Renal cortex interstitium (tissue), 15 donors: ENCODE measurements at places on chromosomes 1 and 21. TPM values are rescaled to one million over a fixed set of nuclear protein-coding genes. Genes with fewer than 3 reads are reported as not detected.
A peak's percentile ranks its signal among the peaks of the same experiment; 100 is the strongest.

The PACC1 gene
- polyA plus RNA-seq = 14.8 TPM

DNA sequence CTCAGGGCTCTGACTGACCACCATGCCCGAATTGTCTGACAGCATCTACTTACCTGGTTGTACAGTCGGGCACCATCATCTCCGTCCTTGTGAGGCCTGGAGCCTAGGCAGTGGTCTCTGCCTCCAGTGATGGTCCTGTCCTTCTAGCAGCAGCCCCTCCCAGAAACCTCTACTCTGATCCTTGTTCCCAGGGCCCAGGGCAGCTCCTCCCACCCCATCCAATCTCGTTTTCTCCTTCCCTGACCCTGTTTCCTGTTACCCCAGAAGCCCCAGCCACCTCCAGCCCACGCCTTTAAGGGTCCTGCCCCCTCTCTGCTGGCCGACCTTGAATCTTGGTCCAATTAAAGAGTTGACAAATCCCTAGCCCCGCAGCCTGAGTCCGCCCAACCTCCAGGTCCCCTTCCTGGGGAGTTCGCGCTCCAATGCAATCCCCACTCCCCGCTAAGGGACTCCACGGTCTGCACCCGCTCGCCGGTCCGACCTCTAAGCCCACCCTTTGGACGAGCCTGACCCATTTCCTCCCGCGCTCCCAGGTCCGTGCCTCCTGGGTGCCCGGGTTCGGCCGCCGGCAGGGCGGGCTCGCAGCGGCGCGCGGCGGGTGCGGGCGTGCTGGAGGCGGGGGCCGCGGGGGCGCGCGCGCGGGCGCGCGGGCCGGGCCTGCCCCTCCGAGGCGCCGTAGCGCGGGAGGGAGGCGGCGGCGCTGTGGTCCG lies at the start of gene B4GALT2:
Gene B4GALT2 (plus strand): TSS at position 660 of the 710 bp plus-strand sequence. CDS start 1,951 bp downstream, outside the sequence.
- no peak for DNase-seq

DNA sequence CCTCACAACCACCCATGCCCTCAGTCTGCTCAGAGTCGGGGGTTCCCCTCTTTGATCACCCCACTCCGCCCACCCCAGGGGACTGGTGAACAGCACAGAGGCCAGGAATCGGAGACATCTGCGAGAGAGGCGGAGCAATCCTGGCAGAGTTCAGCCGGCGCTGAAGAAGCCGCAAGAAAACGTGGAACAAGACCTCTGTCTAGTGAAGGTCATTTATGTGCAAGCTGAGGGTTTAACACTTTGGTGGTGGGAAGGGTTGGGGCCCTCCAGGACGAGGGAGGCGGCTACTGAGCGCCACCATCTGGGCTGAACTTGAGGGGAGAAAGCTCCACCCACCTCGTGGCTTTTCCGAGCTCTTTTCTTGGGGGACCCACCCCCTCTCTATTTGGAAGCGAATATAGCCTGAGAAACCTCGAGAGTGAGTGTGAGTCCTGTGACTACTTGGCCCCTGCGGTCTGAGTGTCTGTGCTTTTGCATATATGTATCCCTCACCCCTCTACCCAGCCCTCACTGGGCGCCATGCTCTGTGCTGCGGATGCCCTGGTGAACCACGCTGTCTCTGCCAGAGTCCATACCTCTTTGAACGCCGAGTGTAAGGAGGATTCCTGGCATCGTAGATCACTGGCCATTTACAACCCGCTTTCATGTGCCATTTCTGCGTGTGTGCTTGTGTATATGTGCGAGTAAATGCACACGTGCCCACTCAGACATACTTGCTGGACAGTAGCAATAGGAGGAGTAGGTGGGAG lies 1.2 kb upstream of the EPHA10 start:
- no peak for DNase-seq

GRCh38 chr21:23026878-23027277 lies 2028.7 kb downstream of the NCAM2 start:
- no peak for DNase-seq

- DNase-seq = no peak
These were observed 50.3 kb downstream of the ARID4B start for GRCh38 chr1:235277709-235278108.

DNA sequence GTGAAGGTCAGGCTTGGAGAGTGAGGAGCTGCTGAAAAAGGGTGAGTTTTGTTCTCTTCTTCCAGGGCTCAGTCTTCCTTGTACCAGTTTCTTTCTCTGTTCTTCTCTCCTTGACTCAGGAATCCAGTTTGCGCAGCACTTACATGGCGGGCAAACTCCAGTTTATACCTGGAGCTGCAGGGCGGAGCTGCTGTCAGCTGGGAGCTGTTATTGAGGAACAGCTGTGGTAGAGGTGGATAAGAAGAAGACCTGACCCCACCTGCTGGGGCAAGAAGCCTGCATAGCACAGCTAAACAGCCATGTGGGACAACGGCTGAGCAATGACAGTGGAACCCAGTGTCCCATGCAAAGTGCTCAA lies 46.2 kb downstream of the GALNT2 start:
- no peak for DNase-seq

DNA sequence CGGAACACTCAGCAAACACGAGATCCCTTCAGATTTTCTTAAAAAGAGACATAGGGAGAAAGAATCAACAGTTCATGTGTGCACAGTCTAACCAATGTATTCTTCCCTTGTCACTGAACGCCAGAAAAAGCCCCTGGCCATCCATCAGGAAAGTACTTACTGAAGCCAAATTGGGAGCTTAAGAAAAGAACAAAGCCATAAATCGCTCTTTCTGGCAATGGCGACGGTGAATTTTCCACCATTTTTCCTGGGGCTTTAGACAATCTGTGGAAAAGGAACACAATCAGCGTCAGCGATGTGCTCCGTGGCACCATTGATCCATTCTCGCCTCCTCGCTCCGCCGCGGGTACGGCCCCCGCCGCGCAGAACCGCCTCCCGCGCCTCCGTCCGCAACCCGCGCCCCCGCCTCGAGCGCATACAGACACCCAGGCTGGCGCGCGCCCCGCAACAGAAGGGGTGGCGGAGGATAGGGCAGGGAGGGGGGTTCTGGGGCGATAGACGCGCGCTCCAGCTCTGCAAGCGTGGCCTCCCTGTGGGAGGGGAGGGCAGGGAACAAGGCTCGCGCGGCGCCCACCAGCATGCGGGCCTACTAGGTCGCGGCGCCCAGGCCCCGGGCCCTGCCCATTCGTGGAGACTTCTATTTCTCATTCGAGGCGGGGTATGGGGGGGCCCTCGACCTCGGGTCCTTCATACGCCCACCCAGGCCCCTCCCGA lies 440 bp downstream of the PIGP start:
- peak; percentile 70 for DNase-seq

DNA sequence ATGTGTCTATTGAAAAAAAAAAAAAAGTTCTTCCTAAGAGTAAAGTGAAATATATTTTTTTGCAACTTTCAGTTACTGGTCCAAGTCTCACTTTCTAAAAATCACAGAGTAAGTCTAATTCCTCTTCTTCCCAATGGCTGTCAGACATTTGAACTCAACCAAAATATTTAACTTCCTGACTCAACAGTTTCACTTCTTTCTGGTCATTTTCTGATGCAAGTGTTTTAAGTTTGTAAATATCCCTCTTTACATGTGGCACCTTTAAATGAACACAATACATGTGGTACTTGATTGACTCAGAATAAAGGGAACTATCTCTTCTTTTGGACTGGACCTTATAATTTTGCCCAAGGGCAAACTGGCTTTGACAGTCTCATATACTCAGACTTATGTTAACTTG lies 76.7 kb downstream of the ASH1L start:
- no peak for DNase-seq

- no peak for DNase-seq
These were observed 15.0 kb downstream of the PCAT6 start for GRCh38 chr1:202825748-202826147.

DNA sequence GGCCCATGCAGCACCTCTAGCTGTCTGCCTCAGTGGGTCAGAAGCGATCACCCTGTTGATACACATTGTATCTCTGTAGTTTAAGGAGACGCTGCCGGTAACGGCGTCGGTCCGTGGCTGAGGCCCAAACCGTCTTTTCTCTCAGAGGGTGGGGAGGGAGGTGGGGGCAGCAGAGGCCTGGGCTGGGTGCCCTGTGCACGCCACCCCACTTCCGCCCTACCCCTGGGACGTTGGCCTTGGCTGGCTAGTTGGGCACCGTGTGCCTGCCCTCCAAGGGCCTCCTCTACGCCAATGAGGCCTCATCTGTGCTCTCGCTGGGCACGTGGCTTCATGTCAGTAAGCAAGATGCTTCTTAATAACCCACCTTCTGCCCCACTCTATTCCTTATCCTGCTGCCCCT lies 9.4 kb downstream of the ZC3H12A start:
- DNase-seq = no peak
